H9 (cell line): ENCODE measurements at places on chromosomes 12 and 14.

- DNase-seq: no peak
Measured at GRCh38 chr12:64864319-64864718, 39.9 kb downstream of the TBC1D30 start.

DNA sequence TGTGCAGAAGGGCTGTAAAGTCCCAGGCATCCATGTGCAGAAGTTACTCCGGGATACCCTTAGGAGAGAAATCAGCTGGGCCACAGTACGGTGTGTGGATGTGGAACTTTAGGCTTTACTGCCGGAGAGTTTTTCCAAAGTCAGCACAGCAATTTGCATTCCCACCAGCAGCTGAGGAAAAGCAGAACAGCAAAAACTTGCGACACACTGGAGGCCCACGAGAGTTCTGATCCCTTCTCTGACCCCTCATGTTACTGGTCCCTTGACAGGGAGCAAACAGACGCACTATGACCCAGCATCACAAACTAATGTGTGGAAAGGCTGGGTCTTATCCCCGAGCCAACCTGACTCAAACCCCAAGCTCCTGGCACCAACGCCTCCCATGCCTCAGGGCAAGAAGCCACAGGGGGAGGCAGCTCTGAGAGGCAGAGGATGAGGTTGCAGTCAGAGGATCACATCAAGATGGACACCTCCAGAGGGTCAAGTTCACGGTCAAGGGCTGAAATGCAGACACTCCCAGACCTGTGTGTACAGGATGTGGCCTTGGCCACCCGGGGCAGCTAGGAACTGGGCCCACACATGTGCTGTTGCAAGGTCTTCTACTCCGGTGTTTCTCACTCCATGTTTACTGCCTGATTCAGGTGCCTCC is 38.6 kb downstream of the CCDC88C start:
- no peak for DNase-seq

- DNase-seq: no peak
Measured at GRCh38 chr14:24809135-24809534, 175.1 kb upstream of the GZMB start.

GRCh38 chr12:3127832-3128231 is 50.7 kb downstream of the TSPAN9 start:
- no peak for DNase-seq

GRCh38 chr12:92695056-92695455 is 7.7 kb upstream of the PLEKHG7 start:
- DNase-seq: no peak
